ENCODE measurements at places on chromosomes 6 and 20.

GRCh38 chr20:48648482-48649051, 179.2 kb downstream of the PREX1 start:
- DNase-seq, result no peak

DNA sequence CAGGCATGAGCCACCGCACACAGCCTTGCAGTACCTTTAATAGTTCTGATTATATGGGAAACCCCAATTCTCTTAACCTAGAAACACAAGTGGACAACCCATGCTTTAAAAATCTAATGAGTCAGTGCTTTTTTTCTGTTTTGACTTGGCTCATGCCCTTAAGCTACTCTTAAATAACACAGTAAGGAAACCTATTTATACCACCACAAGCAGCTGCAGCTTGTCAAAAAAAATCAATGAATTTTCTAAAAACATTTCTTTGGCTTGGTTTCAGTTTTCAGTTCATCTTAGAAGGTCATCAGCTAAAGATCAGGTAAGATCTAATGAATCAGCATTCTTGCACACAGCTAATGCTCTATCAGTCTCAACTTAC, 124.1 kb upstream of the DST start:
- DNase-seq, result no peak

DNA sequence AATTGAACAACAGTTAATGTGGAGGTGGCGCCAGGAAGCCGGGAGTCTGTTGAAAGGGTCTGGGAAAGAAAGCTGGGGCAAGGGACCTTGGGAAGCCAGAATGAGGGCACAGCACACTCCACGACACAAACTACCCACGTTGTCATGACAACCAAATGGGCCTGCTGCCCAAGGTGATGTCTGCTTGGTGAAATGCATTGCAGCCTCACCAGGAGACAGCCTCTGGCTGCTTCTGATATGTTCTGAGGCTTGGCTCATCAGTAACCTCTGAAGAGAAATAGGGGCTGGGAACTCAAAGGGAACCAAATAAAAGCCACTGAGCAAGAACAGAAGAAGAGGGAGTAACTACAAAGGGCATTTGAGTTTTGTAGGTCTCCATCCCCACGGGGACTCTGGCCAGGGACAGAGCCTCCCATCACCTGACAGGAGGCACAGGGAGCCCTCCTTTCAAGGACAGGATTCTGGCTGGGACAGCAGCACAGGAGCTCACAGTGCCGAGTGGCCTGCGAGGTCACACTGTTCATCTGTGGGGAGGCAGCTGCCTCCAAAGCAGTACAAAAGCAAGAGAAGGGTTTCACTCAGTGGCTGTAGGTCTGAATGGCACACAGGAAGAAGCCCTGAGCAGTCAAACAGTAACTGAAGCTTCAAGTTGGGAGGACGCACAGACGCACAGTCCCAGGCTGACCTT, 44.6 kb upstream of the KCNK16 start:
- DNase-seq, result no peak

- no peak for DNase-seq
These were observed 9.9 kb downstream of the ANKRD66 start for GRCh38 chr6:46756469-46757213.

DNA sequence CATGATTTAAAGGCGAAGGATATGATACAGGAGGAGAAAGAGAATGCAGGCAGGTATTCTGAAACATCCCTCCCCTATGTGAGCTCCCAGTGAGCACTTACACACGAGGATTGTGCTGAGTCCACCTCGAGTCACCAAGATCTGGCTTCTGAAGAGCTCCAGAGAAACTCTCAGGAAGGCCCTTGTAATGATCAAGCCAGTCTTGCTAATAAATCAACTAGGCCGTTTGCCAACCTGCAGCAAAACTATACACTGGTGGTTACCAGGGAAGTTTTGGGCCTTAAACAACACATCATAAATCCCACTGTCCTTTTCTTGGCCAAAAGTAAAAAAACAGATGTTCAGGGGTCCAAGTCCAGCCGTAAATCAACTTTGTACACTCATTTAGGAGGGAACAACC, 79.2 kb downstream of the STXBP5 start:
- no peak for DNase-seq

DNA sequence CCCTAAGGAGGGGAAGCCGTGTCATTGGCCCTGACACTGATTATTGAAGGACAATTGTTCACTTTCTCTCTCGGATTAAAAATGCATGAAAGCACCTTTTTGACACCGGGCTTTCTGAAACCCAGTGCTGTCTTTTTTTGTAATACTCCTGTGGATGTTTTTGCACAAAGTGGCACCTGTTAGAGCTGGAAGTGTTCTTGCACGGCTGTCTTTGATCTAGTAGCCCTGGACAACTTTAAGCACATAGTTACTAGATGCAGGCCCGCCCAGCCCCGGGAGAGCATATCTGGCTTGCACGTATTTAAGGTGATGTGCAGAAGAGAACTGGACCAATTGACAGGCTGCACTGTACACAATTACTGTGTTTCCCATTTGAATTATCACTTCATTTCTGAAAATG, 72.6 kb downstream of the ARID1B start:
- no peak for DNase-seq

DNA sequence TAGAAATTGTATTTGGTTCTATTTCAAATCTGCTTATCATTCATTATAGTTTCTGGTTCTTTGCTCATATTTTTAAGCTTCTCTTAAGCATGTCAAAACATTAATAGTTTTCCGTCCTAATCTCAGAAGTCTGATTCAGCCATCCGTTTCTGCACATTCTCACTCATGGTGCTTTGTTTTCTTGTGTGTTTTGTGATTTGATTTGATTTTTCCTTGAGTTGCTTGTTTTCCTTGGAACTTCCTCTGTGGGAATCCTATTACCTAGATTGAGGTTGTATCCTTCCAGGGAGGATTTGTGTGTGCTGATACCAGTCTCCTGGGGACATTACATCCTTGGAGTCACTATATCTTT, 7.9 kb downstream of the SNX9 start:
- no peak for DNase-seq

DNA sequence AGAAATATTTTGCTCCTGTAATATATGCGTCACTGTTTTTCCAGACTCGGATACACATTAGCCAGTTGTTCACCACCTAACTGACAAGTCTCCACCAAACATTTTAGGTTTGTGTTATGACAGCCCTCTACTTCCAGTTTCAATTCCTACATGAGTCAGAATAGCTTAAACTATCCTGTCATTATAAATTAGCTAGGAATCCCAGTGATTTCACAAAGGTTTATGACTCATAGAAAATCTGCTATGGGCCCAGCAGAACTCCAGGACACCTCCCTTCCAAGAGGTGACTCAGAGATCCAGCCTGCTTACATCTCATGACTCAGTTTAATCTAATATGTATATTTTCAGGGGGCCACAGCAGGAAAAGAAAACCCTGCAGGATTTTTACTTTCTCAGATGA, 17.4 kb upstream of the PLCB4 start:
- no peak for DNase-seq

GRCh38 chr6:31775184-31775583, 1.9 kb downstream of the VWA7 start:
- DNase-seq, result no peak

GRCh38 chr6:113104541-113104940, 752.6 kb upstream of the MARCKS start:
- DNase-seq, result no peak

DNA sequence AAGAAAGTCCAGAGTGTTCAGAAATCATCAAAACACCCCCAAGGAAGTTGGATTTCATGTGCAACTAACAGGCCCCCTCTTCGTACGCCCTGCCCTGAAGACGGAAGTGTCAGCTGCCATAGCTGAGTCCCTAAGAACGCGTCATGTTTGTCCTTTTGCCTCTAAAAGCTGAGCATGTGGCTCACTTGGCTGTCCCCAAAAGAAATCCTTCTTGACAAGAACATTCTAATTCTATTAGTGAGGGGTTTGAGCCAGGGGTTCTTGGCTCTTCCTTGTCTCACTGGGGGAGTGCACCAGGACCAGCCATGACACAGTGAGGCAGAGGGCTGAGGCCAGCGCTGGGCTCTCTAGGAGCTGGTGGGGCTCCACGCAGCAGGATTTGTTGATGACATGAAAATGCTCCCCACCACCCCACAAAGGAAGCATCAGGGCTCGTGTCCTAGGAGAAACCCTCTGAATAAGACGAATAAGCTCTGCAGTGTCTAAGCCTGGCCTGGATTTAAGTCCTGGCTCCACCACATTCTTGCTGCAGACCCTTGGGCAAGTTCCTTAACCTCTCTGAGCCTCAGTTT, 20.0 kb upstream of the SPO11 start:
- DNase-seq, result no peak

DNA sequence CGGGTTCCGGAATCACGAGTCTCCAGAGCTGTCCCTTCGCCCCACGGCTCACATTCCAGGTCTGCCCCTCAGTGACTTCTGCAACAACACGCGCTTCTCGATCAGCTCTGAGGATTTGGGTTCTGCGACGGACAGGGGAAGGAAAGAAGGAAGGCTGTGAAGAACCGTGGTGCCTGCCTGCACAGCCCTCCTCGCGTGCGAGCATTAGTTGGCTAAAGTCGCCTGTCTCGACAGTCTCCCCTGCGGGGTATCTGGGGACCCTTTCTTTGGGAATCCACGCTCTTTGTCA, 23.1 kb downstream of the VPS52 start:
- no peak for DNase-seq

DNA sequence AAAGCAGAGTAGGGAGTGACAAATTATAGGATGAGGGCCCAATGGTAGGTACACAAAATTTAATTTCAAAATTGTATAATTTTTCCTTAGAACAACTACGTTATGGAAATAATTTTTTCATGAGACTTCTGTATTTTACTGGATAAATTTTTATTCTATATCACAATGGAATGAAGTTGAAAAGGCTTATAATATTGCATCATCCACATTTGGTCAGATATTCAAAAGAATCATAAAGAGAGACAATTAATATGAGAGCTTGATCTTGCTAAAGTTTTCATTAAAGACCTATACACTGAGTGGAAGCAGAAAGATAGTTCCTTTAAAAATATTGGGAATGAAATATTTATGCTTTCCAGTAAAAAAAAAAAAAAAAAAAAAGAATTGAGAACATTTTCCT, 242.8 kb downstream of the FARS2 start:
- no peak for DNase-seq

GRCh38 chr20:58829531-58829941, 21.2 kb downstream of the GNAS-AS1 start:
- DNase-seq, result no peak

- DNase-seq, result no peak
These were observed 78.0 kb downstream of the RWDD2A start for GRCh38 chr6:83270971-83271719.

- no peak for DNase-seq
These were observed 2.4 kb downstream of the LTB start for GRCh38 chr6:31579546-31580437.

- DNase-seq, result no peak
These were observed 156.6 kb downstream of the NFATC2 start for GRCh38 chr20:51385646-51386530.

DNA sequence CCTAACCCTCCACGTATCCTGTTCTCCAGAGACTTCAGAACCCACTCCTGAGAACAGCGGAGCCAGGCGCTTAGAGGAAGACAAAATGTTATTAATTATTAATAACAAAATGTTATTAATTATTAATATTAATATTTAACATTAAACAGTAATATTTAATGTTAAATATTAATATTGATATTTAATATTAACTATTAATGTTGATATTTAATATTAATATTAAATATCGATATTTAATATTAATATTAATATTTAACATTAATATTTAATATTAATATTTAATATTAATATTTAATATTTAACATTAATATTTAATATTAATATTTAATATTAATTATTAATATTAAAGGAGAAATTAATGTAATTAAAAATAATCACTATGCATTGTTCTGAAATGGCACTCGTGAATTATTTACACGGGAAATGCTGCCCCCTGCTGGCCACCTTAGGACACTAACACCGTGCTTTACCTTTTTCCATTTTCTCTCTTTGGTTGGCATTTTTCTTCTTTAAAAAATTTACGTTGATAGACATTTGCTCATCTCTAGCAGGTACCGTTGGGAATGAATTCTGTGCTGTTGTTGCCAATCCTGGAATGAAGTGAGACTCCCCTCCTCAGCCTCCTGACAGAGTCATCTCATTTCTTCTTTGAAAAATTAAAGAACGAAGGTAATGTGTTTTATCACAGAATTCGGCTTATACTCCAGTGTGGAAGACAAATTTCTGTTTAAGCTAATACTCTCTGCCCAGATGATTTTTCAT, 7.5 kb upstream of the GGTLC1 start:
- DNase-seq, result no peak

DNA sequence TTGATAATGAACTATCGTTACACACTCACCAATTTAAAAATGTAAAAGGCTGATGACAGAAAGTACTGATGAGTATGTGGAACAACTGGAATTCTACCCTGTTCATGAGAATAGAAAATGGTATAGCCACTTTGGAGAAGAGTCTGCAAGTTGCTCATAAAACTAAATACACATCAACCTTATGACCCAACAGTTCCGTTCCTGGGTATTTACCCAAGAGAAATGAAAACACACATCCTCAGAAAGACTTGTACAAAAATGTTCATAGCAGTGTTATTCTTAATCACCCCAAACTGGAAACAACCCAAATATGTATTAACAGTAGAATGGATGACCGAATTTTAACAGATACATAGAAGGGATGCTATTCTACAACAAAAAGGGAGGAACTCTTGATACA, 145.7 kb upstream of the LRFN2 start:
- DNase-seq, result no peak

GRCh38 chr20:38023181-38024001, 9.9 kb downstream of the TTI1 start:
- DNase-seq, result no peak

- DNase-seq, result no peak
These were observed 6.2 kb downstream of the PXT1 start for GRCh38 chr6:36436466-36436865.

- DNase-seq, result no peak
These were observed 17.8 kb upstream of the SLC22A7 start for GRCh38 chr6:43280234-43280633.

GRCh38 chr20:25459916-25460535, 52.6 kb downstream of the GINS1 start:
- DNase-seq, result no peak

GRCh38 chr20:21156266-21156665, 30.4 kb downstream of the KIZ start:
- DNase-seq, result no peak

GRCh38 chr6:259901-260508, 32.3 kb upstream of the DUSP22 start:
- no peak for DNase-seq

DNA sequence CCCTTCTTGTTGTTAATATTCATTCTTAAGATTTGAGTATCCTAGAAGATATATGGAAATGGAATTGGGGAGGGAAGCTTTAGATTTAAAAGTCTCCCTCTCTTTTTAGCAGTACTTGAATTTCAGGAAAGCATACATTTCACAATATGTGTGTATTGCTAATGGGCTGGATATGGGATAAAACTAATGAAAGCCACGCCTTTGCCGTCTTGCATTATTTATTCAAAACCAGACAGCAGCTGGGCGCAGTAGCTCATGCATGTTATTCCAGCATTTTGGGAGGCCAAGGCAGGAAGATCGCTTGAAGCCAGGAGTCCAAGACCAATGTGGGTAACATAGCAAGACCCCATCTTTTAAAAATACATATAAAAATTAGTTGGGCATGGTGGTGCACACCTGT, 121.6 kb upstream of the TIAM2 start:
- no peak for DNase-seq

Data from iPS DF 19.7 (cell line).